ENCODE measurements at places on chromosomes 5 and 9. TPM values are rescaled to one million over a fixed set of nuclear protein-coding genes. Genes with fewer than 3 reads are reported as not detected.

Gene PCDHA9
- polyA plus RNA-seq: 0.02 TPM

Gene CDO1
- polyA plus RNA-seq: 0.41 TPM

Gene SV2C
- 0.22 TPM for polyA plus RNA-seq

Gene PRUNE2
- 40.7 TPM for polyA plus RNA-seq

Gene PCDHAC2
- 0.02 TPM for polyA plus RNA-seq

Gene SPAAR
- polyA plus RNA-seq: 0.33 TPM

Gene OR1J2
- not detected for polyA plus RNA-seq

Gene GPRIN1
- polyA plus RNA-seq: 0.43 TPM

Gene PCDHGA11
- polyA plus RNA-seq: 0.75 TPM

Measured in esophagus (tissue), 2 donors.